Stimulated activated naive B cell treated with anti-CD40 and anti-IgM and Interleukin-4, amounts not matched to agents 10 μg/mL and 1 μg/mL and 100 μg/mL, for 72 hours (primary cell): ENCODE measurements at places on chromosomes 12 and 14.
A peak's percentile ranks its signal among the peaks of the same experiment; 100 is the strongest.

DNA sequence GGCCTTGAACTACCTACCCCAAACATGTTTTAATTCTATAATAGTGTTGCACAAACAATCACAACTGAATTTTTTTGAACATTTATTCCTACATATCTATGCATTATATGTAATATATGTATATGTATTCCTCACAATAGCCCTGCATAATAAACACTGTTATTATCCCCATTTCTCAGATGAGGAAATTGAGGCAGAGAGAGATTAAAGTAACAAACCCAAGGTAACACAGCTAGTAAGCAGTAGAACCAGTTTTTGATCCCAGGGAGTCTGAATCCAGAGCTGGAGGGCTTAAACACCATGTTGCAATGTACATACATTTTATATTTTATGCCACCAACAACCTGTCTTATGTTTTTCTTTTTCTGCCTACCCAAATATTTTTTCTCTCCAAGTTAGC is 26.5 kb upstream of the BMP4 start:
- no peak overlapping the region for H3K27ac ChIP-seq
- DNase-seq: no peak
- no peak overlapping the region for H3K4me3 ChIP-seq
- H3K36me3 ChIP-seq: peaks cover 5% of the 10 kb centered on the region

GRCh38 chr12:118307069-118307954 is 65.4 kb downstream of the TAOK3 start:
- peak overlapping the region; percentile 57 for H3K4me3 ChIP-seq
- H3K27me3 ChIP-seq: no peaks in the 10 kb centered on the region
- peaks cover 28% of the 10 kb centered on the region for H3K4me1 ChIP-seq
- DNase-seq: peak; percentile 26
- H3K36me3 ChIP-seq: peaks cover 2% of the 10 kb centered on the region
- peak overlapping the region; percentile 84 for H3K27ac ChIP-seq

DNA sequence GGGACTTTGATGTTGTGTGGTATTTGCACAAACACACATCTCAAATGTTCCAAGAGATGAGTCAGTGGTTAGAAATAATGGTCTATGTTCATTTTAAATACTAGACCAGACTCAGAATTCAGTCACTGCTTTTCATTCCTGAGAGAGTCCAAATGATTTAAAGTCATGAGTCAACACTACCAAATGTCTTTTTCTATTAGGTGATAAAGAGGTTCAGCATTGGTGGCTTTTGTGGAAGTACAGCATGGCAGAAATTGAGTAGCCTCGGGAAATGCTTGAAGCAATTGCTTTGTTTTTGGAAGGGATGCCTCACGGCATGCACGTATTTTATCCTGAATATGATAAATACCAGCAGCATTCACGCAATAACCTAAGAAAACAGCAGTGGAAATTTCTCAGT is 115.7 kb downstream of the DIO2 start:
- H3K36me3 ChIP-seq: no peaks in the 10 kb centered on the region
- no peak overlapping the region for H3K4me3 ChIP-seq
- no peaks in the 10 kb centered on the region for H3K4me1 ChIP-seq
- no peak overlapping the region for H3K27ac ChIP-seq
- DNase-seq: no peak
- no peaks in the 10 kb centered on the region for H3K27me3 ChIP-seq

DNA sequence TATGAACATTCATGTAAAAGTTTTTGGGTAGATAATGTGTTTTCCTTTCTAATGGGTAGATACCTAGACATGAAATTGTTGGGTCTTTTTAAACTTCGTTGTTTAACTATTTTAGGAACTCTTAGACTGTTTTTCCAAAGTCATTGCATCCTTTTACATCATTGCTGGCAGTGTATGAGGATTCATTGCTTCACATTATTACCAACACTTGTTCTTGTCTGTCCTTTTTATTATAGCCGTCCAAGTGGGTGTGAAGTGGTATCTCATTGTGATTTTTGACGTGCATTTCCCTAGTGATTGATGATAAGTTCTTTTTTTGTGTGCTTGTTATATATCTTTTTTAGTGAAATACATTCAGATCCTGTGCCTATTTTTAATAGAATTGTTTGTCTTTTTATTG is 39.4 kb downstream of the USP15 start:
- H3K4me3 ChIP-seq: no peak overlapping the region
- H3K27ac ChIP-seq: no peak overlapping the region
- H3K4me1 ChIP-seq: peaks cover 32% of the 10 kb centered on the region
- H3K36me3 ChIP-seq: peaks cover 57% of the 10 kb centered on the region

DNA sequence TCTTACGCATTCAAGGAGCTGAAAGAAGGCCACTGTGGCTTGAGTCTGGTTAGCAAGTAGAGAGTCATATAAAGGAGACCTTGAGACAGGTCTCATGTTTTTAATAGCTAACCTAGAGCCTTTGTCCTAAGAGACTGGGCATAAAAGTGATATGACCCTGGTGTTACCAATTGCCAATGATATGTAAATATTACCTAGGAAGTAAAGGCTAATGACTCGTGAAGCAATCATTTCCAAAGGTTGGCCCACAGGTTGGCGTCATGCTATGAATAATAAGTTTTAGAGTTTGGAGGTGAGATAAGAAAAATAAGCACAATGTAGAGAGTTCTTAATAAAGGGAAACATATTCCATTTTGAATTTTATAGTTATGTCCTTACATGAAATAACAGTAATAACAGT is 116.6 kb upstream of the PLEKHA5 start:
- H3K27me3 ChIP-seq: no peaks in the 10 kb centered on the region
- no peaks in the 10 kb centered on the region for H3K36me3 ChIP-seq
- H3K4me1 ChIP-seq: no peaks in the 10 kb centered on the region
- no peak overlapping the region for H3K27ac ChIP-seq
- DNase-seq: no peak

DNA sequence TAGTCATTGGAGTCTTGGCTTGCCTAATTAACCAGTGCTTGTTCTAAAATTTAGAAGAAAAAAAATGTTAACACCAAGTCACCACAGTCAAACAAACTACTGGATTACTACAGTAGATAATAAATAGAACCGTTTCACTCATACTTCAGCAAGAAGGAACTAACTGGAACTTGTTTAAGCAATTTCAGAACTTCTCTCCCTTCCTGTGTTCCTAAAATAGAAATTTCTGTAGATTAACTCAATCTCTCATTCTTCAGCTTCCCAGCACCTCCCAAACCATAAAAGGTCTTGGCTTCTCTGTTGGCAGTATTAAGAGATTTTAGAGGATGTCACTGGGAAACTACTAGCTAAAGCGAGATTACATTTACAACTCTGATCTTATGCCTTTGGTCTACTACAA is 18.6 kb downstream of the GNS start:
- H3K27ac ChIP-seq: no peak overlapping the region
- H3K4me1 ChIP-seq: no peaks in the 10 kb centered on the region
- peaks cover 54% of the 10 kb centered on the region for H3K36me3 ChIP-seq
- H3K27me3 ChIP-seq: no peaks in the 10 kb centered on the region
- DNase-seq: no peak
- H3K4me3 ChIP-seq: no peak overlapping the region

DNA sequence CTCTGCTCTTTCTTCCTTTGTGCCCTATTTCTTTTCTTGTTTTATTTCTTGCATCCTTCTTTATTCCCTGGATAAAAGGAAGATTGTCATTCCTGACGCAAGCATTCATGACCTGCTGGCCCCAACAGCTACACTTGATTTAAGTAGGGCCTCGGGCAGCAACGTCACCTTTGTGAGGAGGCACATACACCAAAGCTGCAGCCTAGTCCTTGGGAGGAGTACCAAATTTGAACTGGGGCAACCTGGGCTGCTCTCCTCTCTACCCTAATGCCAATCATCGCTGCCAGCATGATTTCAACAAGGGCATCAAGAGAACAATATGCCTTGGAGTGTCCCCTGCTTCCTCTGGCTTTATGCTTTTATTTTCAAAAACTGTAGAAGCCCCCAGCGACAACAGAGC is 76.4 kb downstream of the C12orf50 start:
- no peak overlapping the region for H3K4me3 ChIP-seq
- no peak for DNase-seq
- H3K36me3 ChIP-seq: no peaks in the 10 kb centered on the region

- peak; percentile 45 for DNase-seq
- peak overlapping the region; percentile 85 for H3K27ac ChIP-seq
- peak overlapping the region; percentile 3 for H3K4me3 ChIP-seq
- H3K4me1 ChIP-seq: peaks cover 65% of the 10 kb centered on the region
- no peaks in the 10 kb centered on the region for H3K36me3 ChIP-seq
- H3K27me3 ChIP-seq: no peaks in the 10 kb centered on the region
These were observed 58.7 kb downstream of the DRAM1 start for GRCh38 chr12:101935890-101936746.

GRCh38 chr14:61491224-61491623 is 169.8 kb downstream of the PRKCH start:
- no peaks in the 10 kb centered on the region for H3K27me3 ChIP-seq
- H3K27ac ChIP-seq: no peak overlapping the region
- no peak for DNase-seq
- peaks cover 4% of the 10 kb centered on the region for H3K36me3 ChIP-seq
- H3K4me1 ChIP-seq: peaks cover 19% of the 10 kb centered on the region

DNA sequence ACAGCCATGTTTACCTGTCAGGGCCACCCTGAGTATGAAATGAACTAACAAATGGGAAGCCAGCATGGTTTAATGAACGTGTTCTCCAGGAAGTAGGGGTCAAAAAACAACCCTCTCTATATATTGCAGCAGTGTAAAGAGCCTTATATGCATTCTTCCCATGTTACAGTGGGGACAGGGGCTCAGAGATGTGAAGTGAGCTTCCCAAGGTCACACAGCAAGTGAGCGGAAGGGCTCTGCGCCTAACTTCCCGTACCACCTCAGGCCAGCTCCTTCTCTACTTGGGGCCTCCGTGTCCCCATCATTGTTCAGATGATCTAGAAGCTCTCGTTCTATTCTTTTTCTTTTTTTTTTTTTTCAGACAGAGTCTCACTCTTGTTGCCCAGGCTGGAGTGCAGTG is 105.1 kb upstream of the MAP1LC3B2 start:
- H3K4me1 ChIP-seq: peaks cover 27% of the 10 kb centered on the region
- no peaks in the 10 kb centered on the region for H3K36me3 ChIP-seq
- peaks cover 19% of the 10 kb centered on the region for H3K27me3 ChIP-seq
- no peak overlapping the region for H3K4me3 ChIP-seq

DNA sequence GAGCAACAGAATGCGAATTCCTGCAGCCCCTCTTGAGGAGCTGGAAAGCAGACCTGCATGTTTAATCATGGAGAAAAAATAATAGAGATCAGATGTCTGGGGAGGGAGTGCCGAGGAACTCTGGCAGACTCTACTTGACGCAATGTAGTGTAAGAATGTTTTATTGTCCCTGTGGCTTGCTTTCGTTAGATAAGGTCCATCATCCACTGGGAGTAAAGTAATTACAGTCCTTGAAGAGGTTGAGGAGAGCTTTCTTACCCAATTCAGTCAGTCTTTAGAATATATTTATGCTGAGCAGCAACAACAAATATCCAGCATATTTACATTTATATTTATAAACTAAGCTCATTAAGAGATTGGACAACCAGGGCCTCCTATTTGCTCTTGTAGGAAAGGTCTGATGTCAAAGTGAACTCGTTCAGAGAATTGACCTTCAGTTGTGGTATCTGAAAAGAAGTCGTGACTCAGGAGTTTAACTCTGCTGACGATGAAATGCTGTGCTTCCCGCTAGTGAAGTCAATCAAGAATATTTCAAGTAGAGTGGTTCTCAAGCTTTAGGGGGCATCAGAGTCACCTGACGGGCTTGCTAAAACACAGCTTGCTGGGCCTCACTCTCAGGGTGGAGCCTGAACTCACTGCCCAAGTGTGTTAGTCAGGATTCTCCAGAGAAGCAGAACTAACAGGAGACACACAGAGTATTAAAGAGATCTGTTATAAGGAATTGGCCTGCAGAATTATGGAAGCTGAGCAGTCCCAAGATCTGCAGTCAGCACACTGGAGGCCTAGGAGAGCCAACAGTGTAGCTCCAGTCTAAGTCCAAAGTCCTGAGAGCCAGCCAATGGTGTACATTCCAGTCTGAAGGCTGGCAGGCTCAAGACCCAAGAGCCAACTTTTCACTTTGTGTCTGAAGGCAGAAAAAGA is 139.3 kb upstream of the LMNTD1 start:
- DNase-seq: no peak
- H3K4me1 ChIP-seq: peaks cover 7% of the 10 kb centered on the region
- H3K27ac ChIP-seq: no peak overlapping the region
- no peaks in the 10 kb centered on the region for H3K36me3 ChIP-seq
- no peak overlapping the region for H3K4me3 ChIP-seq
- no peaks in the 10 kb centered on the region for H3K27me3 ChIP-seq

DNA sequence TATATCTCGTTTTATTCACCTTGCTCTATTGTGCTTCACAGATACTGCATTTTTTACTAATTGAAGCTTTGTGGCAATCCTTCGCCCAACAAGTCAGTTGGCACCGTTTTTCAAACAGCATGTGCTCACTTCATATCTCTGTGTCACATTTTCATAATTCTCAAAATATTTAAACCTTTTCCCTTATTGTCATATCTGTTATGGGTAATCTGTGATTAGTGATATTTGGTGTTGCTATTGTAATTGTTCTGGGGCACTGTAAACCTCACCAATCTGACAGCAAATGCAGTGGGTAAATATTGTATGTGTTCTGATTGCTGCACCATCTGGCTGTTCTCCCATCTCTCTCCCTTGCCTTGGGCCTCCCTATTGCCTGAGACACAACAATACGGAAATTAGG is 191.3 kb downstream of the BTG1 start:
- no peak overlapping the region for H3K4me3 ChIP-seq
- no peak overlapping the region for H3K27ac ChIP-seq
- no peaks in the 10 kb centered on the region for H3K36me3 ChIP-seq
- H3K27me3 ChIP-seq: no peaks in the 10 kb centered on the region
- DNase-seq: no peak
